ENCODE measurements at places on chromosomes 1 and 21. TPM values are rescaled to one million over a fixed set of nuclear protein-coding genes. Genes with fewer than 3 reads are reported as not detected.

DNA sequence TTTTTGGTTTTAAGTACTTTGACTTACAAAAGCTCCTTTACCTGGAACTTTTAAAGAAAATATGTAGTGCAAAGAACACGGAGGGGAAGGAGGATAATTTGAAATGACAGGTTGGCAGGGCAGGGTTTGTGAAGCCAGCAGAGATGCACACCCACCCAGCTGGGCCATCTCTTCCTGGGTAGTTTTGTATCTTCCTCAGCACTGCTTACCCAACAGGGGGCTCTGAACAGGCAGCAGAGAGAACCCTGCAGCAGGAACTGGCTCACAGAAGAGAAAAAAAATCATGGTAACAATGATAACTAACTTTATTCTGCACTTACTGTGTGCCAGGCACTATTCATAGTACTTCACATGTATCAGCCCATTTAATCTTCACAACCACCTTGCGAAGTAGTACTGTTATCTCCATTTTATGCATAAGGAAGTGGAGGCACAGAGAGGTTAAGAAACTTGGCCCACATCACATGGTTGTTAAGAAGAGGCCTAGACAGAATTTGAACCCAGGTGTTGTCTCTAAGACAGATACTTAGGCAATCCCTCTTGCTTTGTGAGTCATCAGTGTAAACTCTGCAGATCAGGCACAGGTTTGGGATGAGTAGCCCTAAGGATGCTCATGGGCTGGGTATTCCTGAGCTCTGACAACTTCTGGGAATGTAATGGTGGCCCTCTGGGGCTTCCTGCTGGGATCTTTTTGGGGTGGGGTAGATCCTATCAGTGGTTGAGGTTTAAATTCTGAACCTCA lies 60.8 kb downstream of the ELK4 start:
- no peak for DNase-seq

ADGRL4 gene
- 1.4 TPM for total RNA-seq

FAM131C gene
- 2.0 TPM for total RNA-seq

DNA sequence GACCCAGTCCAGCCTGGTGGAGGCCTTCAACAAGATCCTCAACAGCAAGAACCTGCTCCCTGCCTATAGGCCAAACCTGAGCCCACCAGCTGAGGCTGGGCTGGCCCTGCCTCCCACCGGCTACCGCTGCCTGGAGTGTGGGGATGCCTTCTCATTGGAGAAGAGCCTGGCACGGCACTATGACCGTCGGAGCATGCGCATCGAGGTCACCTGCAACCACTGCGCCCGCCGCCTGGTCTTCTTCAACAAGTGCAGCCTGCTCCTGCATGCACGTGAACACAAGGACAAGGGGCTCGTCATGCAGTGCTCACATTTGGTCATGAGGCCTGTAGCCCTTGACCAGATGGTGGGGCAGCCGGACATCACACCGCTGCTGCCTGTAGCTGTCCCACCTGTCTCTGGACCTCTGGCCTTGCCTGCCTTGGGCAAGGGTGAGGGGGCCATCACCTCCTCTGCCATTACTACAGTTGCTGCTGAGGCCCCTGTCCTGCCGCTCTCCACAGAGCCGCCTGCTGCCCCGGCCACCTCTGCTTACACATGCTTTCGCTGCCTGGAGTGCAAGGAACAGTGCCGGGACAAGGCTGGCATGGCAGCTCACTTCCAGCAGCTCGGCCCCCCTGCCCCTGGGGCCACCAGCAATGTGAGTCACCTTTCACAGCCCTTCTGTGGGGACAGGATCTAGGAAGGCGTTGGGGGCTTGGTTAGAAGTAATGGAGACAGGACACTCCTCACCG lies 5.8 kb downstream of the ZNF687 start:
- DNase-seq, result no peak

GRCh38 chr1:111826278-111826677 lies 70.6 kb downstream of the DDX20 start:
- no peak for DNase-seq

HPCA gene
- total RNA-seq, result 1.9 TPM

CNIH3 gene
- 5.0 TPM for total RNA-seq

All from WTC11 (cell line).